ENCODE measurements at places on chromosomes 3 and 15. TPM values are rescaled to one million over a fixed set of nuclear protein-coding genes. Genes with fewer than 3 reads are reported as not detected.

Gene CXCR6
- total RNA-seq, result 0.42 TPM

Gene MRPS25
- total RNA-seq, result 34.4 TPM

Gene SLC6A20
- total RNA-seq, result not detected

Gene ALG1L2
- total RNA-seq, result 0.90 TPM

Gene GABRG3
- total RNA-seq, result not detected

Gene EPHB1
- 3.7 TPM for total RNA-seq

Gene SECISBP2L
- 51.9 TPM for total RNA-seq

Gene BTBD1
- 42.4 TPM for total RNA-seq

Gene PLOD2
- total RNA-seq, result 64.1 TPM

DNA sequence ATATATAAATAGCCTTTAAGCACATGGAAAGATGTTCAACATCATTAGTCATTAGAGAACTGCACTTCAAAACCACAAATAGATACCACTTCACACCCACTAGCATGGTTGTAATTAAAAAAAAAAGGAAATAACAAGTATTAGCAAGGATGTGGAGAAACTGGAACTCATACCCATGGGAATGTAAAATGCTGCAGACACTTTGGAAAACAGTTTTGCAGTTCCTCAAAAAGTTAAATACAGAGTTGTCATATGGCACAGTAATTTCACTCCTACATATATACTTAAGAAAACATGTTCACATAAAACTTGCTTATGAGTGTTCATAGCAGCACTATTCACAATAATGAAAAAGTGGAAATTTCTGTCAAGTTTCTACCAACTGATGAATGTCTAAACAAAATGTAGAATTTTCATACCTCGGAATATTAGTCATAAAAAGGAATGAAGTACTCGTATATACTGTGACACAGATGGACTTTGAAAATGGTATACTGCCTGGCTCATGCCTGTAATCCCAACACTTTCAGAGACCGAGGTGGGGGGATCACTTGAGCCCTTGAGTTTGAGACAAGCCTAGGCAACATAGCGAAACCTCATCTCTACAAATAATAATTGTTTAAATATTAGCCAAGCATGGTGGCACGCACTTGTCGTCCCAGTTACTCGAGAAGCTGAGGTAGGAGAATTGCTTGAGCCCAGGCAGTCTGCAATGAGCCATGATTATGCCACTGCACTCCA lies 28.1 kb downstream of the BCL2A1 start:
- DNase-seq, result no peak

DNA sequence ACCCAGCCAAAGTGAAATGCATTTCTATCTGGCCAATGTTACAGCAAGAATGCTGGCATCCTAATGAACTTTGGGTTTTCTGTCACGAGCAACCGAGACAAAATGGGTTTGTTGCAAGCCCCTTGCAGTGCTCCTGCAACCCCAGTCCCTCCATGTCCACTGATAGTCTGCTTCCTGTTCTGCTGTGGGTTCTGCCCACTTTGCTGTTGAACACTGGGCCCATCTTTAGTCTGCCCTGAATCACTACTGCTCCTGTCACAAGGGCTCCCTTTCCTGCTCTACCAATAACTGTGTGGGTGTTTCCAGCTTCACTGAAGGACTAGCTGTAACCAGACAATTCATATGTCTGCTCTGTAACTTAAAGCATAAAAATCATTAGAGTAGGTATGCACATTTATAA lies 12.7 kb upstream of the OXSR1 start:
- DNase-seq, result no peak

DNA sequence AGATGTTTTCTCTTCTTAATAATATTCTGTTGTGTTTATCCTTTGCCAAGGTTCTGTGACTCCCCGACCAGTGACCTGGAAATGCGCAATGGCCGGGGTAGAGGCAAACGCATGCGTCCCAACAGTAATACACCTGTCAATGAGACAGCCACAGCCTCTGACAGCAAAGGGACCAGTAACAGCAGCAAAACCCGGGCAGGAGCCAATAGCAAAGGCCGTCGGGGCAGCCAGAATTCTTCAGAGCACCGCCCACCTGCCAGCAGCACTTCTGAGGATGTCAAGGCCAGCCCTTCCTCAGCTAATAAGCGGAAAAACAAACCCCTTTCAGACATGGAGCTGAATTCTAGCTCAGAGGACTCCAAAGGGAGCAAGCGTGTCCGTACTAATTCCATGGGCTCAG lies 101.5 kb downstream of the RBPMS2 start:
- DNase-seq, result no peak

DNA sequence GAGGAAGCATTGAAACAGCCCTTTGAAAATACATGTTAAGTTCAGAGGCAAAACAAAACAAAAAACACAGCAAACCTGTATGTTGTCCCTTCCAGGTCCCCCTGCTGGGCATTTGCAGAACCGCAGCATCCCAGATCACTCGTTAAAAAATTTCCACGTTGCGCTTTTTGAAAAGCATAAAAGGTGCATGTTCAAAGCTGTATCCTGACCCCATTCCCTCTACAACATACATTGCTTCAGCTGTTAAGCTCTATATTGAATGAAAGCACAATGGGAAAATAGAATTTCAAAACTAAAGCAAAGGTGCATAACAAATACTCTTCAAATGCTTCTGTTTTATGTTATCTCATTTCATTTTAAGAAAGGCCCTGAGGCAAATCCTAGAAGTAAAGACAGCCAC lies 328.3 kb downstream of the THSD4 start:
- DNase-seq, result no peak

GRCh38 chr3:146975476-146975875 lies 370.3 kb upstream of the PLSCR5 start:
- DNase-seq, result no peak

- DNase-seq, result no peak
These were observed 108.9 kb downstream of the LRTM1 start for GRCh38 chr3:54818942-54819341.

GRCh38 chr3:121855555-121855954 lies 20.5 kb downstream of the EAF2 start:
- DNase-seq, result no peak

DNA sequence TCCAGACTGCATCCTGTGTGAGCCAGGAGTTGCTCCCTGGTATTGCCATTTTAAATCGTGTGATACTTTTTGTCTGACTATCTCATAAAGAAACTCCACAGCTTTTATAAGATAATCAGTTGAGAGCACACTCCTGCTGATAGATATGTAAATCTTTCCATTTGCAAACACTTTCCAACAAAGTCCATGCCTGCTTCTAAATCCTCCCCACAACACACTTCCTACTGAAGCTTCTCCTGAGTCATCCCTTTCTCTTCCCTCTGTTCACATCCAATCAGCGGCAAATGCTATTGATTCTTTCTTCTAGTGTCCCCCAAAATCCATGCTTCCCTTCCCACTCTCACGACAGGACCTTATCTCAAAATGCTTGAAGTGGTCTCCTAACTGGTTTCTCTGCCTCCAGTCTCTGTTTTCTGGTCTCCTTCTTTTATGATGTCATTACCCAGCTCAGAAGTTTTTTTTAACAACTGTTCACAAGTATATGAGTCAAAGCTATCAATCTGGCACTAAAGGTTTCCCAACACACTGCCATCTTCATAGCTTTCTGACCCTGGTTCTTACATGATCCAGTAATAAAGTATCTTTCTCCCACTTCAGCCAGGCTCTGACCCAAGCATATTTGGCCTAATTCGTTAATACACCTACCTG lies 4.5 kb upstream of the WWTR1 start:
- DNase-seq, result no peak

GRCh38 chr3:43481375-43481774 lies 140.4 kb downstream of the ANO10 start:
- DNase-seq, result no peak

- DNase-seq, result peak; percentile 90
These were observed 2.0 kb downstream of the FAM43A start for GRCh38 chr3:194687638-194688199.

All from posterior vena cava (tissue), 2 donors.